ENCODE measurements at places on chromosomes 3 and 15.

DNA sequence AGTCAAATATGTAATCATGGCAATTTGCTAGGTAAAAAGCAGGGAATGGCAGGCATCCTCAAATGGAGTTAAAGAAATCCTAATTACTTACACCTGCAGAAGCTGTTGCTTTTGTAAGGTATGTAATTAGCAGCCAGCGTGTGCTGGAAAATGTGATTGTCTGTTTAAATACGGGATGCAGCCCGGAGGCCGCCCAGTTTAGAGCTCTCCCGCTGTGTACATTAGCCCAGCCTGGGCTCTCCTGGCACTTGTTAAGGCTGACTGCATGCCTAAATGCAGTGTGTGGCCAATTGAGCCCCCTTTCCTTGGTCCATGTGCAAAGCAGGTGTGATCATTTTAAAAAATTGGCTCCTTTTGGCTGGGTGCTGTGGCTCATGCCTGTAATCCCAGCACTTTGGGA is 9.0 kb downstream of the DPH3 start:
- DNase-seq = no peak

- DNase-seq = peak; percentile 32
Observed at GRCh38 chr3:104908761-104909160, 457.9 kb upstream of the ALCAM start.

- DNase-seq = no peak
Observed at GRCh38 chr3:194194757-194195085, 58.8 kb downstream of the HES1 start.

DNA sequence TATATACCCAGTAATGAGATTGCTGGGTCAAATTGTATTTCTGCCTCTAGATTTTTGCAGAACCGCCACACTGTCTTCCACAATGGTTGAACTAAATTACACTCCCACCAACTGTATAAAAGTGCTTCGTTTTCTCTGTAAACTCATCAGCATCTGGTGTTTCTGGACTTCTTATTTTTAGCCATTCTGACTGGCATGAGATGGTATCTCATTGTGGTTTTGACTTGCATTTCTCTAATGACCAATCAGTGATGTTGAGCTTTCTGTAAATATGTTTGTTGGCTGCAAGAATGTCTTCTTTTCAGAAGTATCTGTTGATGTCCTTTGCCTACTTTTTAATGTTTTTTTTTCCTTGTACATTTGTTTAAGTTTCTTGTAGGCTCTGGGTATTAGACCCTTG is 182.9 kb upstream of the TRIM42 start:
- no peak for DNase-seq

DNA sequence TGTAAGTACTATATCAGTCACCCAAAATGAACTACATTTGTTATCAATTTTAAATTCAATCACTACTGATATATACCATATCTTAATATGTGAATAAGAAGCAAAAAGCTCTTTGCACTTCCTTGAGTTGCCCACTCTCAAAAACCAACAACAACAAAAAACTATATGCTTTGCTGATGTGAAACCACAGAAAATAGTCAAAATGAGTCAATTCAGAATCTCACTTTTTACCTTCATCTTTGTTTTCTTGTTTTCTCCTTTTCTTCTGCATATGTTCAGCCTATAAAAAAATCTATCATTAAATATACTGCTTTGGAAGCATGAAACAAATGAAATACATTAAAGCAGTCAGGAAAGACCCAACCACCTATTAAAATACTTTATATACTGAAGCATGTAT is 80.7 kb downstream of the UBR1 start:
- DNase-seq = no peak

- no peak for DNase-seq
Observed at GRCh38 chr3:46884929-46885328, 7.4 kb downstream of the PTH1R start.

- no peak for DNase-seq
Observed at GRCh38 chr3:100221159-100221558, 39.6 kb upstream of the TBC1D23 start.

- DNase-seq = no peak
Observed at GRCh38 chr3:196195664-196196265, 15.4 kb downstream of the ZDHHC19 start.

DNA sequence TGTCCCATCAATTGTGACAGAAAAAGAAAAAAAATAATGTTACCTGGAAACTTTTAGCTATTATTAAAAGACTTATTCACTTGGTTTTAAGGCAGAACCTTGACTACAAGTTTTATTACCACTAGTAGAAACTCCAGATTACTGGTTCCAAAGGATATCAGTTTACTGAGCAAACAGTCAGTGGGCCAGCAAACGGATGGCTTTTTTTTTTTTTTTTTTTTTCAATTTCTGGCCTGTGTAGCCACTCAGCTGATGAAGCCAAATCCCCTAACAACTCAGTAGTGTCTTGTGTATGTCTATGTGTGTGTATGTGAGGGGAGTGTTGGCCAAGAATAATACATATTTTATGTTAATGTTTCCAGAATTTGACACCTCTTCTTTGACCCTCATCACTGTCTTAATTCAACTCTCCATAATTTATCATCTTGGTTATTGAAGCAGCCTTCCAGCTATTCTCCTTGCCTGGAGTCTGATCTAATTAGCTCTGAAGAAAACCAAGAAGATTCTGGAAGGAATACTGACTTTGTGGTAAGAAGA is 724.9 kb downstream of the NSUN3 start:
- no peak for DNase-seq

GRCh38 chr3:85342915-85343314 is 384.1 kb downstream of the CADM2 start:
- DNase-seq = peak; percentile 30

GRCh38 chr3:49352890-49353421 is 5.2 kb downstream of the GPX1 start:
- DNase-seq = no peak

DNA sequence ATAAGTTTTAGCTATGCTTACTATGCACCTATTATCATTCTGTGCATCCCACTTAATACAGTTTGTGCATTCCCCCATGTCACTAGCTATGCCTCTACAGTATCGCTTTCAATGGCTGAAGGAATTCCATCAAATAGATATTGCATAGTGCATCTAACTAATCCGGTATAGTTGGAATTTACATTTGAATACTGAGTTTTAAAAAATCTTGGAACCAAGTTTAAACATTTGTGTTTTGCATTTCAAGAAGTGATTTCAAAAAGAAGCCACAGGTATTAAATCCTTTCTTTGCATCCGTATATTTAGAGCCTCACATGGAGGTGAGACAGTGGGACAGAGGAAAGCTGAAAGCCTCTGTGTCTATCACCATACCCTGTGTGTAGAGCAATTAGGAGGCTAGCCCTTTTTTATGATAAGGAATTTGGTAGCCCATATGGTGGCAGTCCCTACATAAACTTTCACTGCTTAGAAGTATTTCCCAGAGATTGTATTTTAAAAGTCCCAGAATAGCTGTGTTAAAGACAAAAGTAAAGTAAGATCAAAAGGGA is 960.2 kb upstream of the CFAP20DC start:
- DNase-seq = no peak

GRCh38 chr15:82309802-82310201 is 39.5 kb downstream of the GOLGA6L10 start:
- DNase-seq = no peak

GRCh38 chr3:154758109-154758868 is 321.8 kb upstream of the MME start:
- peak; percentile 66 for DNase-seq

- DNase-seq = peak; percentile 23
Observed at GRCh38 chr3:147864754-147865354, 455.7 kb downstream of the ZIC1 start.

DNA sequence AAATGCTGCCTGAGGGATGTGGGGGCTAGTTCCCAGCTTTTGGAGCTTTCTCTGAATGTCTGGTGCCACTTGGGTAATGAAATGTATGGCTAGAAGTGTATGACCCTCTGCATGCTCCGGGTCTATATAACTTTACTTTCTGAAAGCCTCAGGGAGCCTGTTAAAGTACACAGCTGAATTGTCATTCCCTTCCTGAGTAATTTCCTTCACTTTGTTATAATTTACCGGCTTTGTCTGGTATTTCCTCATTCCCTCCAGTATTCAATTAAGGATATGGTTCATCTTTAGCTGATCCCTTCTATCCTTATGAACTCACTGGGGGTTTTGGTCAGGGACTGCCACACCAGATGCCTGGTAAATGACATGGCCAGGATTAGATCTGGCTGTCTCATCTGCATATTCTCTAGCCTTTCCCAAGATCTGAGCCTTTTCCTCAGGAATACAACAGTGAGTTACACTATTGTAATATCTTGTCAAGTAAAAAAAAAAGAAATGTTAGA is 620.3 kb downstream of the ZPLD1 start:
- no peak for DNase-seq

DNA sequence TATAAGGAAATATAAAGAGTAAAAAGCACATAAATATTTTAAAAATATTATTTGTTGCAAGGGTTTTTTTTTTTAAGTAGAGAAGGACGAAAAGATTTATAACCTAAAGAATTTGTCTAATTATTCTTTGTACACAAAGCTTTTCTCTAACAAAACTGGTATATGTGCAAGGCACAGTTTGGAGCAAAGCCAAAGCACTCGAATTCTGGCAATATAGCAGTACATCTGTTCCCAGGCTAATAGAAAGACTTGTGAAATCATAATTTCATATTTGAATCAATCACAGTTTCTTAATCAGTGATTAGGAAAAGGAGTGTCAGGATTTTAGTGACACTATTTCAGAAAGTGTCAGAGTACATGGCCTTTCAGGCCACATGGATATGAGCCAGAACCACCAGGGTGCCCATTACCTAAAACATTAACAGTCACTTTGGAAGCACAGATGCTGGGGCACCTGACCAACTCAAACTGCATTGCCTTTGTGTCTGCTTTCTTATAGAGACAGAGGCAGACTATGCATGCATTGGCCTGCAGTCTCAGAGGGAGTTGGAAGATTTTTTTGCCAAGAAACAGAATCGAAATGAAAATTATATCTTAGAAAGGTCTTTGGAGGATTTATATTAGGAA is 651.8 kb upstream of the SGO1 start:
- DNase-seq = no peak

GRCh38 chr3:144197116-144197515 is 225.5 kb downstream of the DIPK2A start:
- DNase-seq = no peak

DNA sequence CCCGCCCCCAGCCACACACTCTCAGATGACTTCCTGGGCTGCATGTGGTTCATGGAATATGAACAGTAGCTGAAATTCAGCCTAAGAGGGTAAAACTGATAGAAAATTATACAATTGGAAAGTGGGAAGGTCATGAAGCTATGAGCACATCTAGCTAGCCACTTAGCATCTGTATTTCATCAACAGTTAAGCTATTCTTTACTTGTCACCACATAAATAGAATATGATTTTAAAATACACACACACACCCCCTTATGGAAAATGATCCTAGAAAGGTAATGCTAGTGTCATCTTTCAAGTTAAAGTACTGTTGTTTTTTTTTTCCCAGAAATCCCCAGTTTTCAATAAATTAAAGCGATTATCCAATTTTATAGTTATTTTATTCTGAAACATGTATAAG is 3.6 kb downstream of the MAP4 start:
- DNase-seq = no peak

- DNase-seq = no peak
Observed at GRCh38 chr3:171358181-171358880, 101.9 kb downstream of the TNIK start.

- no peak for DNase-seq
Observed at GRCh38 chr15:57425842-57426241, 49.5 kb downstream of the CGNL1 start.

DNA sequence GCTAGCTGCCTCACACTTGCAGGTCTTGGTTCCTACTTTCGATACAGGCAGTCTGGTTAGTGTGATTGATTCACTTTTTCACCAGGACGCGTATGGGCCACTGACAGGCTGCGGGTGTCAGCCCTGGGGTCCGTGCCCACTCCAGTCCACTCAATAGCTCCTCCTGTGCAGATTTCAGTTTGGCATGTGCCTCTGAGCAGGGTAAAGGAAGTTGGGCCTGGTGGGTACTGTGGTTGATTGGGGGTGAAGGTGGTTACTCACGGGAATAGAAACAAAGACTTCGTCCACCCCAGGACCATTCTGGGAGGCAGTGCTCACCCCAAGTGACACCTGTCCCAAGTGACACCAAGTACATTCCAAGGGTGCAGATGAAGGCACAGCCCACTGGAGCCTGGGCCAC is 62.3 kb downstream of the EPHB1 start:
- DNase-seq = no peak

DNA sequence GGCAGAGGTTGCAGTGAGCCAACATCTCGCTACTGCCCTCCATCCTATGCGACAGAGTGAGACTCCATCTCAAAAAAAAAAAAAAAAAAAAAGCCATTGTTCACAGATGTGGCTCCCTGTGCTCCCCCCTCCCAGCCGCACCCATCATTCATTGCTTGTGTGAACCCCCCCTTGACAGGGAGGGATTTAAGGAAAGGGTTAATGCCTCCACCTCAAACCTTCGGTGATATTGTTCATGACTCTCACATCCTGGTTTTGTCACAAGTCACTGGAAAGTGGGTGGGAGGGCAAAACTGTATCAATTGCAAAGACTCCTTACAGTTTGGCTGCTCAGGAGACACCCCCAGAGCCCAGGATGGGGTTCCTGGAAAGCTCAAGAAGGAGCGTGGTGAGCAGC is 7.7 kb downstream of the SLC6A6 start:
- DNase-seq = no peak

GRCh38 chr3:108130701-108131474 is 40.1 kb upstream of the CD47 start:
- DNase-seq = peak; percentile 72

DNA sequence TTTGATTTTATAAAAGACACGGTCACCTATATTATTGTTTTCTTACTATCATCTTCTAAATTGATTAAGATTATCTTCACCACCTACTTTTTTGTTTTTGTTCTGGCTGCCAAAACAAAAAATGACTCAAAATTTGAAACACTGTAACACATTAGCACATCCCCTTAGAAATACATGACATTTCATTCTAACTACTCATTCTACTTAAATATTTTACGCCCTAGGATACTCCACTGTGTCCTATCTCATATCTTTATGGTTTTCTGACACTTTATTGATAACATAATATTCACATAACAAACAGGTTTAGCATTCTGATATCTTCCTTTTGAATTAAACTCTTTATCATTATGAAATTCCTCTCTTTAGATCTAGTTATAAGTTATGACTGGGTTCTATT is 656.2 kb downstream of the GBE1 start:
- peak; percentile 19 for DNase-seq

DNA sequence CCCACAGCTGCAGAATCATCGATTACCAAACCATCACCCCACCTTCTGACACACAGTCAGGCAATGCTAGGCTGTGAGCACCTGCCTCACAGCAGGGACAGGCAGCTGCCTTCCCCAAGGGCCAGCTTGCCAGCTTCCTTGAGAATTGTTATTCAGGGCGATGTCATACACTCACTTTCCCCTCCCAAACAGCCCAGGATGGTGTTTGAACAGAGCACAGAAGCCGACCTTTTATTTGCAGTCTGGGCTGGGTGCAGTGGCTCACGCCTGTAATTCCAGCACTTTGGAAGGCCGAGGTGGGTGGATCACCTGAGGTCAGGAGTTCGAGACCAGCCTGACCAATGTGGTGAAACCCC is 84.5 kb upstream of the HERC1 start:
- no peak for DNase-seq

GRCh38 chr3:114175204-114175987 is 3.5 kb downstream of the DRD3 start:
- DNase-seq = no peak

- no peak for DNase-seq
Observed at GRCh38 chr3:13190378-13190765, 117.1 kb upstream of the IQSEC1 start.

Data from choroid plexus epithelial cell (primary cell).